ENCODE measurements at places on chromosomes 5 and 9.
A peak's percentile ranks its signal among the peaks of the same experiment; 100 is the strongest.

DNA sequence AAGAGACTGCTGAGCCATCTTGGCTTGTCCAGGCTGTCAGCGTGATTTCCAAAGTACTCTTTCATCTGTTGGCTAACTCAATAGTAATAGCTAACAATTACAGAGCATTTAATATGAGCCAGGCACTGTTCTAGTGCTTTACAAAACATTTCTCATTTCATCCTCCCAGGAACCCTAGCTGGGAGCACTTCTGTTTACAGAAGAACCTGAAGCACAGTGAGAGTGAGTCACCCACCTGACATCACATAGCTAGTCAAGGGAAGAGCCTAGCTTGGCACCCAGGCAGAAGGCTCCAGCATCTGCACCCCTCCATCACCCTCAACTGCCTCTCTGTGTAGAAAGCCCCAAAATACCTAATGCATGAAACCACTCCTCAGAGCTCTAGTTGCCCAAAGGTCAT, 57.5 kb upstream of the IQGAP2 start:
- no peak for DNase-seq

- no peak for DNase-seq
Observed at GRCh38 chr5:158957196-158957595, 142.5 kb downstream of the EBF1 start.

GRCh38 chr9:116002624-116003023, 151.0 kb upstream of the PAPPA start:
- DNase-seq, result no peak

DNA sequence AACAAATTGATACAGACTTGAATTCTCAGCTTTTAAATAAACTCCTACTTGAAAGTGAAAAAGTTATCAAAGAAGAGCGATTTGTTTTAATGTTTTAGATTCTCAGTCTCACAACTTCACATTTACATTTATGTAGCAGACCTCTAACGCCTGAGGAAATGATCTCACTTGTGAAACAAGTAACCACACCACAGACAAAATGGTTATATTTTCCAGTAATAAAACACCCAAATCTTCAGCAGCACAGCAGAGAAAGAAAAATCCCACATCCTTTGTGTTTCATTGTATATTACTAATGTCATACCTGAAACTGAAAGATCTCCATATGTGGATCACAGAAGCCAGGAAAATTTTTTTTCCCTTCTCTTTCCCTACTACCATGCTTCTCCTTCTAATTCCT, 29.8 kb upstream of the GZMA start:
- DNase-seq, result no peak

DNA sequence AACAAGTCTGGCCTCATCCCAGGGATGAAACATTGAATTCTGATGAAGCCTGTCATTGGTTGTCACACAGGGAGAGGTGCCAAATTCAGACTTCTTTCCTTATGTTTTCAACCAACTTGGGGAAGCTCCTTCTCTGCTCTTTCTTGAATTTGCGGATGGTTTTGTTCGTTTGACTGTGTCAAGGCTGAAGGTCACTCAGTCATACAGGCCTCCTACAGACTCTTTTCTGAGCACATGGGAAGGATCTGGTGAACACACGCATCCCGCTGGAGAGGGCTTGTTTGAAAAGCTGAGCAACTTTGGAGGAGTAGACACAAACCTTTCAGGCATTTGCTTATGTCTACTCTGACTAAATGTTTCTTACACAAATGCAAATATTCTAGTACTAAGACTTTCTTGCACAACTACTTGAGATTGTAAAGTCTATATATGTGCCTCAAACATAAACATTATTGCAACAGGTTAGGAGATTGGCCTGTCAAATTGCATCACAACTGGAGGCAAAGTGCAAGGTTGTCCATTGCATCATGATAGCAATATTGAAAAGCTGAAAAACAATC, 151.5 kb upstream of the NR3C1 start:
- no peak for DNase-seq

GRCh38 chr9:91734371-91734981, 215.6 kb downstream of the ROR2 start:
- DNase-seq, result peak; percentile 39

DNA sequence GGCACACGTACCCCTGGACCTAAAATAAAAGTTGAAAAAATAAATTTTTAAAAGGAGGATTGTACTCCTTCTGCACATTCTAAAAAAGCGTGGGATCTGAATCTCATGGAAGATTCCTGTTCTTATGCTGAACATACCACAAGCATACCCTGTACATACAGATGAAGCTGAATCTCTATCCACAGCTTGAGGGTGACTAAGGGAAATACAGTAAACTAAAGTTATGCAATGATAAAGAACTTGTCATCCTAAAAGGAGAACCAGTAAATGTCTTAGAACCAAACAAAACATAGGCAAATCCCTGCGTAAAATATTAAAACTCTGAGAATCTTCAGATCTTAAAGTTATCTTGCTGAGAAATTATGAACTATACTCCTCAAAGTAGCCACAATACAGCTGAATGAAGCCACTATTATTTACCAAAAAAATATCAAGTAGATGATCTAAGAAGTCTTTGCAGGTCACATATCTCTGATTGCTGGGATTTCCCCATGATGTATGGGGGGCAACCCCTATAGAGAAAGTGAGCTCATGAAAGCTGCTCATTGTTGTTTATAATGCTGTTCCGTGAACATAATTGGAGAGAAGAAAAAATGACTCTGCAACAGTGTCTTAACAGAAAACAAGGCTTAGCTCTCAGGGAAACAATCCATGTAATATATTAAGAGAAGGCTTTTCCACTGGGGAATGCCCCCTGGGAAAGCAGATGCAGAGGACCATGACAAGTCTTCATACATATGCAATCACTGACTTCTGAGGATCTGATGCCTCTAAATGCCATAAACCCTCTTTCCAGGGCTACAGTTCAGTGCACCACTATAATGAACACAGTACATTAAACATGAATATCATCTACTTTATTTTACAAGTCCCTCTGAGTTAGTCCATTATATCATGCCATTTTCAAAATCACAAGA, 210.1 kb downstream of the EPB41L4A start:
- no peak for DNase-seq

DNA sequence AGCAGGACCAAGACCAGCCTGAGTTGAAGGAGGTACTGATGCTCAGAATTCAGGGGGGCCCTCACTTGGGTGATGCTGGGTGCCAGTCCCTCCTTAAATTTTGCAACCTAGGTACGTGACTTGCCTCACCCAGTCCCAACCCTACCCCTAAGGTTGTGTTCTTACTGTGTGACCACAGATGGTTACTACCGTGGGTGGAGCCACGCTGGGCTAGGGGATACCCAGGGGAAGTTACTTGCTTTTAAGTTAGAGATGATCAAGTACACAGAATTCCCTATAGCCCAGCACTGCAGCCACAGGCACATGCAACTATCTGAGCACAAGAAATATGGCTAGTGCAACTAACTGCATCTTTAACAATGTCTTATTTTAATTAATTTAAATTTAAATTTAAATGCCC, 32.9 kb downstream of the NXNL2 start:
- DNase-seq, result no peak

DNA sequence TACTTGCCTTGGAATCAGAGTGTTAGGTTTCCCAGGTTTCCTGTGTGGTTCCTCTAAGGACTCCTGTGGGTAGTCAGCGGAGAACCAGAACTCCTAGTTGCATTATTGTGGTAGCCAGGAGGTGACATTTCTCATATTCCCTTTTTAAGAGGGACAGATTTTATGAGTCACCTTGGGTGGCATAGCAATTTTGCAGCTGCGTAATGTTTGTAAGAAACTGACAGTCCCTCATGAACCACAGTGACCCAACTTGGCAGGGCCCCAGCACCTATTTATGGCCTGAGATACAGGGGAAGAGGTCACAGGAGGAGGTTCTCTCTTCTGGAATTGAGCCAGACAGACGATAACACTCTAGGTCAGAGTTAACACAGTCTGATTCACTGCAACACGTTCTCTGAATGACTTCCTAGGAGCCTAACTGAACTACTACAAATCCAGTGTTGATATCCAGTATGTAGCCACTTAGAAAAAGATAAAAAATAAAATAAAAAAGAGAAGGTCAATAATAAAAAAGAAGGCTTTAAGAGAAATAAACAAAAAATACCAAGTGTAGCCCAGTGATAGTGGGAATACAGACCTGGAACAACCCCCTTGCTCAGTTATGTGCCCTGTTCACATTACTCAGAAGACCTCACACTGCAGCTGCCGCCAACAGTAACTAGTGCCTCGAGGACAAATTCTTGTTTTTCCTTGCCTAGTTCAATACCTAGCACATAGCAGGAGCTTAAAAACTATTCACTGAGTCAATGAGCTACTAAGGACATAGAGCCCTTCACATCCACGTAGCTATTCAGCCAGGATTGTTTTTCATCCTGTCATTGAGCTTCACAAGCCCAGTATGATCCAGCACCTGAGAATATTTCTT, 50.7 kb upstream of the VLDLR start:
- DNase-seq, result no peak

Data from stimulated activated CD8-positive, alpha-beta memory T cell treated with anti-CD3 and anti-CD28 coated beads, Interleukin-12 subunit alpha, Interleukin-12 subunit beta, amount 100 ng/mL, for 1 hour (primary cell).